ENCODE measurements at places on chromosomes 2 and 18.

GRCh38 chr18:25976554-25976953 is 113.9 kb downstream of the SS18 start:
- no peak for DNase-seq

GRCh38 chr2:23826040-23826439 is 100.9 kb downstream of the ATAD2B start:
- no peak for DNase-seq

DNA sequence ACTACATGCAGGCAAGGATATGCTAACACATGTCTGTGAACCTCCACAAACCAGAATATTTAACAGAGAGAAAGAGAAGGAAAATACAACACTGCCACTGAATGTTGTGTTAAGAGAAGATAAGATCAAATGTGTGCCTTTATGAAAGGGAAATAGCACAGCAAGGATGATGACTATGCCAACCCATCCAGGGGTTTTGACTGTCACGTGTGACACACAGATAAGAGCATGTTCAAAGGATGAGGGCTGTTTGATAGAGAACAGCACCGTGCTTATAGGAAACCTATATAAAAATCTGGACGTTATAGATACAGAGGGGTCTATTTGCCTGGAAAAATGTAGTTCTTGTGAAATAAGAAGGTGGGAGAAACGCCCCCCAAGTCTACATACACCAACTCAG is 911.8 kb downstream of the CPS1 start:
- DNase-seq: no peak

- no peak for DNase-seq
Observed at GRCh38 chr18:52283927-52284326, 56.1 kb upstream of the DCC start.

GRCh38 chr2:241770185-241770935 is 6.3 kb upstream of the GAL3ST2 start:
- DNase-seq: no peak

Measured in NCI-H446 treated with DMSO at 0.1 percent for 48 hours (cell line).